ENCODE measurements at places on chromosomes 16 and 17.

DNA sequence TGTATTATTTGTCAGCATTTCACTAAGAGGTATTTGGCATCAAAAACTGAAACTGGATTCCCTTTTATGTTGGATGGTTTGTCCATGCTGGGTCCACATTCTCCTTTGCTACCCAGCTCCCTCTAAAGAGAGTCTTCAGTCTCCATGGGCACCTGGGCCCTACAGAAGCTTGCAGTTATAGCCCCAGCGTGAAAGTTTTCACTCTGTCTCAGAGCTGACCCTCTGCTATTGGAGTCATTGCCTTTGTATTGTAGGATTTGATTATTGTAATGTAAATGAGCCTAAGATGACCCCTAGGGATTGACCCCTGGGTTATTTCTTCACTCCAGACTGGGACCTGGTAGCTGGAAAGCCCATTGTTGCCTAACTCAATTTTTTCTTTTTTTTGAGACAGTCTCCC, 1026.5 kb upstream of the EEF2KMT start:
- DNase-seq: no peak

DNA sequence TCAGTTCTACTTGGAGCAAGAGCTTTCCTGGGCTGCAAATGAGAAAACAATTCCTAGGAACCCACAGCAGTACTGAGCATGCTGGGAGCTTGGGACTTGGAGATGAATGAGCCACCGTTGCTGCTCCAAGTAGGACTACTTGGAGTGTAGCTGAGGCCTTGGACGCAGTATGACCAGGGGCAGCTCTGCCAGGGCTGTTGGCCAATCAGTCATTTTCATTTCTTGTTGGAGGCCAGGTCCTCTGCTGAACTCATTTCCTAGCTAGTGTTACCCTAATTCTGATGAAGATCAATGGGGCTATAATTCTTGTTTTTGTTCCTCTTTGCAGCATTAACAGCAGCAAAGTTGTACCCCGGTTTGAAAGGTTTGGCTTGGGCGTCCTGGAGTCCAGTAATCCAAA, 8.0 kb upstream of the LGALS9 start:
- DNase-seq: no peak

GRCh38 chr16:3050487-3050886, 4.1 kb downstream of the MMP25 start:
- DNase-seq: no peak

DNA sequence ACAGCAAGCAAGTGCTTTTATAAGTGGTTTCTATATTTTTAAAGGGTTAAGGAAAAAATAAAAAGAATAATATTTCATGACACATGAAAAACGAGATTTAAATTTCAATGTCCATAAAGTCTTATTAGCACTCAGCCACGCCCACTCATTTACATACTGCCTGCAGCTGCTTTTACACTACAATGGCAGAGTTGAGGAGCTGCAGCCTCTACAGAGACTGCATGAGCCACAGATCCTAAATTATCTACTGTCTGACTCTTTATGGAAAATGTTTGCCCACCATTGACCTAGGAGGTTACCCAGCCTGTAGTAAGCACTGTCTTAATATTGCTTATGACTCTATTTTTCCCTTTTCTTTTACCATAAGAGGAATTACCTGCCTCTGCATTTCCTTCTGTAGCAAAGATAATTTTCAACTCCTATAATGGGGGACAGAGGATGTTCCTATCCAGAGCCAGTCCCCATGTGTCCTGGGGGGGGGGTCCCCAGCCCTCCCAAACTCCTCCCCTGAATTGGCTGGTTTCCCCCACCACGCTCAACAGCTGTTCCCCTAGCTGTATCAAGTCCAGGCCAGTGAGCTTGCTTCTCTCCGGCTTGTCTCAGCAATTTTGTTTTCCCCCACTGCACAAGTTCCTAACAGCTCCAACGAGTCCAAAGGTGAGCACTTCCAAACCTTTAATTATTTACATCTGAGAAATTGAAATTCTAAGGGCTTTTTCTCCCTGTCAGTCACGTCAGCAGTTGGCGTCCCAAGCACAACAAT, 139.4 kb upstream of the ERCC4 start:
- DNase-seq: no peak

DNA sequence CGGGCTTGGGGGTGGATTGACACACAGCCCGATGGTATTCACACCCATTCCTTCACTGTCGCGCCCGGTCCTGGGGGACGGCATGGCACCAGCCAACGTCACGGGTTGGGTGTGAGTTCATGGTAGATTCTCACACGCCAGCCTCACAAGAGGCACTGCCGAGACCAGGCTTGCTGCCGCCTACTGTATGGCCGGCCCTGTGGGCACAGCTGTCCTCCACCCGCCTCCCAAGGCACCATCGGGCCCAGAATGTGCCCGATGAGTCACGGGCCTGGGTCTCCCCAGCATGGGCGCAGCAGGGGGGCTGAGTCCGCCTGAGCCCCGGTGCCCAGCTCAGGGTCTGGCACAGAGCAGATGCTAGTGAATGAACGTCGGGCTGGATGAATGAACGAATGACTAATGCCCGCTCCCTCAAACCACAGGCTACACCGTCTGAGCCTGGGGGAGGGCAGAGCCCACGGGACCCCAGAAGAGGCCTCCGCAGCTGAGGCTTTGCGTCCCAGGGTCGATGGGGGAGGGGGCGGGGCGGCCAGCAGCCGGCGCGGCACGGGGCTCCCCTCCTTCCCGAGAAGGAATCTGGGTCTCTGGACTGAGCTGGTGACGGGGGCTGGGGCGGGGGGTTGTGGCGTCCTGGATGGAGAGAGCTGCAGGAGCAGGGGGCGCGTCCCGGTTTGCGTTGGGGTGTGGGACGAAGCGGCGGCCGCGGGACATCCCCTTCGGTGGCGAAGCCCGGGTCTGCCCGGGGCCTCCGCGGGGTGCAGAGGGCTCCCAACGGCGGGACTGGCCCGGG, 829 bp downstream of the PITPNM3 start:
- DNase-seq: no peak

- DNase-seq: no peak
Measured at GRCh38 chr16:90048347-90048722, 28.8 kb downstream of the PRDM7 start.

- DNase-seq: no peak
Measured at GRCh38 chr16:79278506-79278905, 322.0 kb downstream of the MAF start.

- DNase-seq: no peak
Measured at GRCh38 chr17:15265131-15265530, at the start of gene PMP22. TSS of gene PMP22 (minus strand) at chr17:15265326. CDS start at chr17:15260727, 4,599 bp downstream.

GRCh38 chr17:42555122-42555622, 2.4 kb downstream of the HSD17B1 start:
- no peak for DNase-seq

- no peak for DNase-seq
Measured at GRCh38 chr16:90081606-90081970, 4.5 kb upstream of the PRDM7 start.

- no peak for DNase-seq
Measured at GRCh38 chr17:15475631-15476354, 8.4 kb upstream of the CDRT4 start.

DNA sequence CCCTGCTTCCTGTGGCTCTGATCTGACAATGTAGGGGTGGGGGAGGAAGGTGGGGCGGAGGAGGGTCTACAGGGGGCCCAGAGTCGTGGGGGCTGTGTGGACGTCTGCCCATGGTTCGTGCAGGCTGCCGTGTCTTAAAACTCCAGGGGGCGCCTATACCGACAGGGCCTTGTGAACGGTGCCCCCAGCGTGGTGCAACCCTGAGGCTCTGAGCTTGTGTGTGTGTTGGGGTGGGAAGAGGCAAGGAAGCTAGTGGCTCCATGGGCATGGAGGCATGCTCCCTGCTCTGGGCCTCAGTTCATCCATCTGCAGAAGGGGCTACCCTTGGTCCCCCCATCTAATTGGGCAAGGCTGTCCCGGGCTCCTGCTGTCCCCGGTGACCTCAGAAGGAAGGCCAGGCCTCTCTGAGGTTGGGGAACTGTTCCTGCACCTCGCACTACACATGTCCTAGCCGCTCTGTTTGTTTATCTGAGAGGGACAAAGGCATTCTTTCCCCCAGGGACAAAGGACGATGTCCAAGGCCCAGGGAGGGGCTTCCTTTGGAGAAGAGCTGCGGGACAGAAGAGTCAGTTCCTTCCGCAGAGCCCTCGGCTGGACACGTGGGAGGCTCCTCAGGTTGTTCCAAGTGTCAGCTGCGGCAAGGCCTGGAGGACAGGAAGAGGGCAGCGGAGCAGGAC, 13.5 kb downstream of the CA4 start:
- no peak for DNase-seq

- DNase-seq: no peak
Measured at GRCh38 chr16:61179561-61179960, 856.7 kb downstream of the CDH8 start.

Data from cortex of kidney (tissue), 1 donor.